ENCODE measurements at places on chromosomes 5 and 9.

DNA sequence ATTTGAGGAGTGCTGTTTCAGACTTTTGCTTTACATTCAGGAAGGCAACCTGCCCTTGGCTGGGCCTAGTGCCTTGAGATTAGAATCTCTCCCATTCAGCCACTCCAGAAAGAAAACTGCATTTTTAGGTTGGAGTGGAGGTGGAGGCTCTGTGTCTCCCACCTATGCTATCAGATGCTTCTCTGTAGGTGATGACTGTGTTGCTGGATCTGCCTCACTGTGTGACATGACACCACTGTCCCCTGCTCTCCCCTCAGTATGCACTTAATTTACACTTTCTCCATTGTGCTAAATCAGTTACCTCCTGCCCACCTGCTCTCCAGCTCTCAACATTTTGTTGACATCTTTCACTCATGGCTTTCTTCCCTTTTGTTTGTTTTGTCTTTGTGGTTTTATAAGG is 265.8 kb downstream of the TENT4A start:
- DNase-seq, result no peak
- H3K4me1 ChIP-seq, result no peaks in the 10 kb centered on the region
- no peaks in the 10 kb centered on the region for H3K27me3 ChIP-seq
- no peak overlapping the region for H3K27ac ChIP-seq

- no peaks in the 10 kb centered on the region for H3K27me3 ChIP-seq
- no peaks in the 10 kb centered on the region for H3K4me1 ChIP-seq
- no peak overlapping the region for H3K4me3 ChIP-seq
Observed at GRCh38 chr9:119343059-119343990, 25.9 kb downstream of the BRINP1 start.

DNA sequence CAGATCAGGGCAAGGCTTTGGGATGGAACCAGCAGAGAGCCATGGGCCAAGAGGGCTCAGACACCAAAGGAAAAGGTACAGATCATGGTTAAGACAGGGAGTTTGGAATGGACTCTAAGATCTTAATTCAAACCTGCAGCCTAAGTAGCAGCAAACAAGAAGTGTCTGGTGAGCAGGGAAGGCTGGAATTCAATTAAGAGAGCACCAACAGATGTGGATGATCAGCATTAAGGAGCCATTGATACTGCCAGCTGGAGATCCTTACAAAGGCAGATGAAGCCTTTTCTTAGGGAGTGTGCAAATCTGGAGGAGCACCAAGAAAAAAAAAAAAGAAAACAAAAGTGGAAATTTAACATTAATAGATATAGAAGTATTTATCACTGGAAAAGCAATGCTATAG is 516.8 kb downstream of the RASEF start:
- no peak overlapping the region for H3K27ac ChIP-seq
- no peak for DNase-seq
- H3K27me3 ChIP-seq, result no peaks in the 10 kb centered on the region
- H3K4me3 ChIP-seq, result no peak overlapping the region

DNA sequence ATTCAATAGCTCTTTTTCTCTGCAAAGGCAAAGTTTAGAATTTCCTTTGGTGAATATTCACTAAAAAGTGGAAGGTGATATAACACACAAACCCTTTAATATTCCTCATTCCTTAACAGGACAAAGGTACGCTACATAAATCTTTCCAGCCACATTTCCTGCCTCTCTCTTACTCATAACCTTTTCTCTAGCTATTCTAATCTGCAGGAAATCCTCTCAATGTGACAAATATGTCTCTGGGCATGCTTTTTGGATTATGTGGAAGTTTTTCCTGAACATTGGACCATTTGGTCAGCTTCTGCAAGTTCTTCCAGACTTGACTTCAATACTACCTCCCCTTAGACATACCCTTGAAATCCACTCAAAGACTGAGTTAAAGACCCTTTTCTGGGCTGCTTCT is 186.3 kb upstream of the TUSC1 start:
- no peak overlapping the region for H3K27ac ChIP-seq
- H3K27me3 ChIP-seq, result no peaks in the 10 kb centered on the region
- DNase-seq, result no peak
- no peaks in the 10 kb centered on the region for H3K36me3 ChIP-seq
- no peak overlapping the region for H3K4me3 ChIP-seq
- no peaks in the 10 kb centered on the region for H3K4me1 ChIP-seq

- no peak overlapping the region for H3K4me3 ChIP-seq
- H3K36me3 ChIP-seq, result no peaks in the 10 kb centered on the region
- H3K27me3 ChIP-seq, result peaks cover 4% of the 10 kb centered on the region
- H3K27ac ChIP-seq, result no peak overlapping the region
- H3K4me1 ChIP-seq, result no peaks in the 10 kb centered on the region
Observed at GRCh38 chr5:143923634-143924266, 111.8 kb downstream of the HMHB1 start.

DNA sequence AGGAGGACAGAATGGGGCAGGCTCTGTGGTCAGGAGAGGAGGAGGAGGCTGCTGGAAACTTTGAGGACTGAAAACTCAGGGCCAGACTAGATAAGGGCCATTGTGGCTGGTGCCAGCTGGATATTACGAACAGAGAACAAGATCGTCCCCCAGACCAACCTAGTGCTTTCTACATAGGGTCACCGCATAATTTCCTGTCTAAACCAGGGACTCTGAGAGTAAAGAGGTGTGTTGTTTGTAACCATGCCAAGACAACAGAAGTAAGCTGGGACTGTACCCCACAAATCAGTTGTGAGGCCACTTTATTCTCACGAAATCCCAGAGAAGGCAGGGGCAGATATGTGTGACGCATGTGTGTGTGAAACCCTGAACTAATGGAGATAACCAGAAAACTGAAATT is 20.3 kb upstream of the GFPT2 start:
- no peak overlapping the region for H3K27ac ChIP-seq
- H3K36me3 ChIP-seq, result no peaks in the 10 kb centered on the region
- no peaks in the 10 kb centered on the region for H3K27me3 ChIP-seq
